ENCODE measurements at places on chromosomes 12 and 14.

DNA sequence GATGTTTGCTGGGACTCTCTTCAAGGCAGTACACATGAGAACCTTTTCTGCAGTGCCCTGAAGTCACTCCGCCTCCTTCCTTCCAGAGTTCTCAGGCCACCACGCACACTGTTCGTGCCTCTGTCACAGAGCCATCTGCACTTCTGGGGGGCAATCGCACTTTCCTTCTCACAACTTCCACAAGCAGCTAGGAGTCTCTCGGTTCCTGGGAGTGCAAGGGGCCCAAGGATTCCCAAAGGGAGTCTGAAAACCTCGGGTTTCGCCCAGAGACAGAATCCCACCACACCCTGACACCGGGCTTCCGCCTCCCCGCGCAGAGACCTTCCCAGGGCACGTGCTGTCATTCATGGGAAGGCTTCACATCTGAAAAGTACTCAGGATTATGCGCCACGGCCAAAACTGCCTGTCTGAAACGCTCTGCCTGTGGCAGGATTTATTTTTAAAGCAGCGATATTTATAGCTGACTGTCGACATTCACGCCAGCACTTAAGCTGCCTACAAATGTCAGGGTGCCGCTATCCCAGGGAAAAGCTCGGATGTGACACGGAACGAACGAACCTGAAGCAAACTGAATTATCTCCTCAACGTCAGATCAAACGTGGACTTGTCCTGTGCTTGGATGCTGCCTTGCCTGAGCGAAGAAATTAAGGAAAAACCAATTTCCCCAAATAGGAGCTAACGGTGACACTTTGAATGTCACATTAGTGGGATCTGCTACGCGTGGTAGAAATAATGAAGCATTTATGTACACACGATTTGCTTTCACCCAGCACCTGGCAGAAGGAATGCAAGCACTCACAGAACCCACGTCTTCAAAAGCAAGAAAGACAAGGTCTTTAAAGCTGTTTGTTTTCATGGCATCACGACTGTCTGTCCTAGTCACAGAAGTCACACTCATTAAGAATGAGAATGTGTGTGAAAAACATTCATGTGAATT, 154.0 kb downstream of the PIWIL1 start:
- DNase-seq: no peak

GRCh38 chr14:75905147-75905904, 76.5 kb downstream of the TGFB3 start:
- no peak for DNase-seq

GRCh38 chr12:76929499-76929898, 50.7 kb upstream of the CSRP2 start:
- no peak for DNase-seq

DNA sequence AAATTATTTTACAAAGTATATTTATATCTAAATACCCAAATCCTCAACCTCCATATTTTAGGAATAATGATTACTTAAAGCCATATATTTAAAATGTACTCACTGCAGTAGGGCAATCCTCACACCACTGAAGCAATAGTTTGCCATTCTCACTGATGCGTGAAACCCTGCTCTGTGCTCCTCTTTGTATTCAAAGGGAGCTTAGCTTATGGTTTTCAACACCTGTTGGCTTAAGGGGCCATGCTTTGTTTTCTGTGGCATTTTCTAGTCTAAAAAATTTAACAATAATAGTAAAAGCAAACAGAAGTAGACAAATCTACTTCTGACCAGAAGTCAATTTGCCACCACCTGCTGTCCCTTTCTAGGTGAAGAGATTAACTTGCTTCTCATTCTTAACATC, 294.6 kb downstream of the FLRT2 start:
- DNase-seq: no peak

DNA sequence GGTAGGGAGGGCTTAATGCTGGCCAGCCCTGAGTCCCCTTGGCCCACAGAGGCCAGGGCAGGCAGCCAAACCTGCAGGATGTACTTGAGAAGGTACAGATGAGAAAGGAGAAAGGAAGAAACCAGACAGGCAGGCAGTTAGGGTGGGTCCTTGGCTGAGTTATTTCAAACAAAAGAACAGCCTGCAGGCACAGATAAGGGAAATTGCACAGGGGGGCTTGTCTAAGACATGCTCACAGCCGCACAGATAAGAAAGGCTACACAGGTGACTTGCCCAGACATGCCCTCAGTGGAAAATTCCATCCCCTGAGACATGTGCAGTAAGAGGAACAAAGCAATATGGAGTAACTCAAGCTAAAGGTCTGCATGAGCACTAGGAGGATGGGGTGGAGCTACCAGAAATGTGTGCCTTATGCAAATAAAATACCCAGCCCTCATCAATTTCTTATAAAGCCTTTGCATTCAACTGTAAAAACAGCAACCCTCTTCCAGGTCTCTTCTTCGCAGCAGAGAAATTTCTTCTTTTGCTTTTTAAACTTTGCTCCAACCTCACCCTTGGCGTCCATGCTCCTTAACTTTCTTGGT, 158.2 kb upstream of the RGS6 start:
- DNase-seq: no peak

DNA sequence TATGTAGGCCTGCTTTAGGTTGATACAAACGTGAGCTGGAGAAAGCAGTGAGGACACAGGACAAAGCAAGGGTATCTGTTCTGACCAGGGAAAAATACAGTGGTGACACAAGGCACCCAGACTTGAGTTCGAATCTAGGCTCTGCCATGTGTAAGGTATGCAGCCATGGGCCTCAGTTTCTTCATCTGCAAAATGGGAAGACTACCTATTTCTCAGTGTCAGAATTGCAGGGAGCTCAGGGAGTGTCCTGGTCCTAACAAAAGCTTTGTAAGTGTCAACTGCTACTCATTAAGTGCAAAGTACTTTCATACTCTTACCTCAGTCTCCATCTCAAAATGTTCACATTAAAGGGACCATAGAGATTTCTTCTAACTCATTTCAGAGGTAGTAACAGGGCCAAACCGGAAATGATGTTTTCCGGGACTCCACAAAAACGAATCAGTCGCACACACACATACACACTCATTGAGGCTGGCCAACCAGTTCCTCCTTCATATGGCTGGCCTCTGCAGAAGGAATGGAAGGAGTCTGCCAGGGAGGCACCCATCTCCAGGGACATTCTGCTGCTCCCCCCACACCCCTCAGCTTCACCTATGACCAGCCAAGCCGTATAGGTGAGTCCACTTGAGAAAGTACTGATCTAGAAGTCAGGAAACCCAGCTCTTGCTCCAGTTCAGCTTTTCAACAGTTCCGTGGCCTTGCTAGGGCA, 7.8 kb downstream of the CTDSP2 start:
- DNase-seq: no peak

DNA sequence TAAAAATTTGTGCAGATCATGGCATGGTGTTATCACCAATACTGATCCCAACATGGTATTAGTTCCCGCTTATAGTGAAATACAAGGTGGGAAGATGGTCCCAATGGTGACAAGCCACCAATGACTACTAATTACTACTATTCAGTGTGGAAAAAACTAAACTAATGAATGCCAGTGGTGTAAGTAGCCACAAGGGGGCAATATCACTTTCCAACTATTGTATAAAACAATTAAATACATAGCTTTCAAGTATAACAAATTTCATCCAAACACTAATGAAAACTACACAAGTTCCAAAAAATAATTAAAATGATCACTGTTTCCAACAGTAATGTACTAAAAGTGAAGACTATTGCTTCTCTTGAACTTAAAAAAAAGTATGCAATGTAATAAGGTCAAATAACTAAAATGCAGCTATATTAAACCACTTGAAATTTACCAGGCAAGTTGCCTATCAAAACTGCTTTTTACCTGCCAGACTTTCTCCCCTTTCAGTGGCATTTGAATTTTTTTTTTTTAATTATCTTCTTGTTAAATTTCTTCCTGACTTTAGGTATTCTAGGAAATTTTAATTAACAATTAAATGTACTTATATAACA, 58.0 kb downstream of the PAPLN start:
- DNase-seq: no peak

- no peak for DNase-seq
Measured at GRCh38 chr14:81400852-81401251, 728 bp upstream of the STON2 start.

- no peak for DNase-seq
Measured at GRCh38 chr12:90290980-90291975, 582.6 kb upstream of the ATP2B1 start.

DNA sequence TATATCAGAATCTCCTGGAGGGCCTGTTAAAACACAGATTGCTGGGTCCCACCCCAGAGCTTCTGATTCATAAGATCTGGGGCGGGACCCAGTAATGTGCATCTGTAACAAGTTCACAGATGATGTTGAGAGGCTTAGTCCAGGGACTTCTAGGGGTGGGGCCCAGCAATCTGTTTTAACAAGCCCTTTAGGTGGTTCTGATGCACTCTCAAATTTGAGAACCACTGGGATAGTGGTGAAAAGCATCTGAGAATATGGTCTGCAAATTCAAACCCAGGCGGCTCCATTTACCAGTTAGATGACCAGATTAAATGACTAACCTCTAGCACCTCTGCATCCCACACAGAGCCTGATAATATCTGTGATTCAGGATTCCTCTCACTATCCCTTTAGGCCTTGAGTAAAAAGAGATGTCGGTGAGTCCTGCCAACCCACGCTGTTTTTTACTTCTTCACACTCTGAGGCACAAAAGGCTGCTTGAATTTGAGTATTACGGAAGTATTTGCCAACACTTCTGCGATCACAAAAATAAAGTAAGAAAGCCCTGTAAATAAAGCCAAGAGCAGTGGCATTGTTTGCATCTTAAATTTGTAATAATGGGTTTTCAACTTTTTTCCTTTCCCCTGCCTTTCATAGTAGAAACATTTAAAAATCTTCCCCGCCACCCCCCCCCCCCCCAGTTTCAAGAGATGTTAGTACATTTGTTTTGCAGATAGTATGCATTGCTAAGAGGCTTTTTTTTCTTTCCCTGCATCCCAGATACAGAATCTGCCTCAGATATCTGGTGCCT, 1.8 kb upstream of the FRS2 start:
- DNase-seq: no peak

GRCh38 chr14:47715330-47715729, 39.9 kb upstream of the MDGA2 start:
- DNase-seq: no peak

GRCh38 chr12:96183734-96184370, 10.3 kb upstream of the ELK3 start:
- DNase-seq: no peak

- no peak for DNase-seq
Measured at GRCh38 chr12:51722431-51722830, 126.1 kb downstream of the FIGNL2 start.

DNA sequence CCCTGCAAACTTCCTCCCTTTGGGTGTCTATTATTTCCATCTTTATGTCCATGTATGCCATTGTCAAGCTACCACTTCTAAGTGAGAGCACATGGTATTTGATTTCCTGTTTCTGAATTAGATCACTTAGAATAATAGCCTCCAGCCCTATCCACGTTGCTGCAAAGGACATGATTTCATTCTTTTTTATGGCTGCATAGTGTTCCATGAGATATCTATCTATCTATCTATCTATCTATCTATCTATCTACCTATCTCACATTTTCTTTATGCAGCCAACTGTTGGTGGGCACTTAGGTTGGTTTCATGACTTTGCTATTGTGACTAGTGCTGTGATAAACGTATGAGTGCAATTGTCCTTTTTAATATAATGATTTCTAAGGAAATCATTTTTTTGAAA, 11.2 kb upstream of the MRPL42 start:
- no peak for DNase-seq

GRCh38 chr12:126588586-126589249, 1523.5 kb downstream of the AACS start:
- no peak for DNase-seq

DNA sequence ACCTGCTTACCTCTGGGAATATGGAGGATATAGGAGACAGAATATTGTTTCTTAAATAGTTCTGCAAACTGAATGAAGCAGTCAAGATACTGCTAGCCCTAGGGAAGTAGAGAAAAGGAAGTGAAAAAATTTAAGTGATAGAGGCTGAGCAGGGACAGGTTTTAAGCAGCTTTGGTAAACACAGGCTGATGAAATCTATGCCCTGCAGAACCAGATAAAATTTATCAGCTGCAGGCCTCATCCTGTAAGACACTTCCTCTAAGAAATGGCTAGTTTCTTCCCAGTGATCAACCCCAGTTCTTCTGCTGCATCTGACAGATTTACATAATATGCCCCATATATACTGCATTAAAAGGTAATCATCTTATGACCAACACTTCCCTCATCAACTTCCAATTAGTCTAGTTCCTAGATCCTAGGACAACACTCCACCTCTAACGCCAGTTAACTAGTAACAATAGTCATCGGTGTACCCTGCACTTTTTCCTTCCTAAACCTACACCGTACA, 1.3 kb upstream of the ESYT1 start:
- DNase-seq: no peak

GRCh38 chr12:40164034-40164433, 58.2 kb upstream of the SLC2A13 start:
- DNase-seq: no peak

GRCh38 chr12:48078901-48079300, 27.0 kb downstream of the SENP1 start:
- DNase-seq: no peak

- no peak for DNase-seq
Measured at GRCh38 chr14:93239869-93240677, 33.0 kb downstream of the UBR7 start.

DNA sequence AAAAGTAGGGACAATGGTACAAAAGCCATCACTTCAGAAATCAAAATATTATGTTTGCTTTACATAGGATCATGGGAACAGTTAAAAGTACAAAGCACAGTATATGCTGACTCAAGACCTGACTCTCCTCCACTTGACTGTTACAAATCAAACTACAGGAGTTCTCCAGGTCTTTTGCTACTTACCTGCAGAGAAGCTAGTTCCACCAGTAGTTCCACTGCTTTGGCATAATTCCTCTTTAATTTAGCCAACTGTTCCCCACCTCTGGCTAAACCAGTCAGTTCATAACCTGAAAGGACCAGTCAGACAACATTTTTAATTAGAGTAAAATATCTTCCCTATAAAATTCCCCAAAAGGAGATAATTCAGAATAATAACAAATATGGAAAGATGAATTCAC, 14.0 kb downstream of the ATP6V1D start:
- DNase-seq: no peak

DNA sequence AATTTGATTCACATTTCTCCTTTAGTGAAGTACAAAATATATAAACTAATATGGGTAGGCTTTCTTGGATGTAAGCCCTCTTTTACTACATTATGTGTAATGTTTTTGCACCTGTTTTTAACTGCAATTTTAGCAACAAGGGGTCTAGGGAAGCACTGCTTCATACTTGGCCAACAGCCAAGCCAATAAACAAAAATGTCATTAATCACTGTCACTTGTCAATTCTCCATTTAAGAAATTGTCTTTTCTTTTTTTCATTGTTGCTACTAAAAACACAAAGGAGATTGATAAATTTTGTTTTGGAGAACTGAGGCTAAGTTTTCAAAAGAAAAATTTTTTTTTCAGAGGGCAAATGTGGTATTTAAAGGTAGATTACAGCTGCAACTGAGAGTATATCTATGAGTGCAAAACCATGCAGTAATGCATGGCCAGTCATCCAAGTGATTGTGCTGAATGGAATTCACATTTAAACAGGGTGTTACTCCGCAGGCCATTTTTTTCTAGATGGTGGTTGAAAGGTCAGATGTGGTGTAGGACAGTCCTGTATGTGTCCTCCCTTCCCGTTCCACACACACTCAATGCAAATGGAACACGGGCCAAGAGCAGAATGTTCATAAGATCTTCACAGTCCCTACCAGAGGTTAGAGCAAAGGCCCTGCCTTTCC, 503.0 kb upstream of the LMO3 start:
- DNase-seq: no peak
